Fibroblast of skin of scalp (primary cell): ENCODE measurements at places on chromosomes 7 and 10.

DNA sequence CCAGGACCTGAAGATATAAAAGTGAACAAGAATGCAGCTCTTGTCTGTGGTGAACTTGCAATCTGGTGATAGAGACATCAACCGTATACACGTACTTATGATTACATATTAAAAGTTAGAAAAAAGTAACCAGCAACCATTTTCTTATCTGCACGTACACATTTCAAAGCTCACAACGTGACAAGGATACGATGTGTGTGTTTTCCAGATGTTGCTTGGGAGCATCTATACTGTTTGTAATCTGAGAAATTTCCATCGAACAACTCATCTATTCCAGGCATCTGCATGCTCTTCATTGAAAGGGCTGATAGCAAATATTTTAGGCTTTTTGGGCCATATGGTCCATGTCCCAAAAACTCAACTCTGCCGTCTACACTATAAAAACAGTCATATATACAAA, 23.3 kb downstream of the MALRD1 start:
- no peak for DNase-seq

DNA sequence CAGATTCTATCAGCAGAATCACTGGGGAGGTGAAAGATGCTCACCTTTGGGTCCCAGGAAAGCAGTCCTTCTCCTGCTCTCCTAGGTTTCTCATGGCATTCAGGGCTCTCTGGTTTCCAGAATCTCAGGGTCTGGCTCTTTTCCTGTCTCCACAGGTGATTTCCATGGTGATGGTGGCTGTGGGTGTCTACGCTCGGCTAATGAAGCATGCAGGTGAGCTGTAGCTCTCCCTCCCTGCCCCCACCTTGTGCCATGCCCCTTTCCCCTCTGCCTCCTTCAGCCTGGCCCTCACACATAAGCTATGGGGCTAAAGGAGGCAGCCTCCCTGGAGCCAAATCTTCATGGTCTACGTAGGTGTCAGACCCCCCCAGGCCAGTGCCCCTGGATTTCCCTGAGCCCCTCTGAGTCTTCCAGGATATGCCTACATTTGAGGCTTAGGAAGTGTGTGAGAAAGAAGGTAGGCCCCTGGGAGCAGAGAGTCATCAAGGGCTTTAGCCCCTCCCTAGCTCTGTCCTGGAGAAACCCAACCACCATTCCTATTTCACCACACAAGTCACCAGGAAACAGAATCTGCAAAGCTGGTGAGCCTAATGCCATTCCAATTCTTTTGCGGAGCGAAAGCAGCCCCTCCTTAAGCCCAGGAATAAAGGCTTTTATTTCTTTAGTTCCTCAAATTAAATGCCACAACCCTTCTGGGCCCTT, 17.2 kb downstream of the TSPAN33 start:
- no peak for DNase-seq

GRCh38 chr10:44195112-44196007, 189.5 kb downstream of the CXCL12 start:
- DNase-seq: peak; percentile 96

DNA sequence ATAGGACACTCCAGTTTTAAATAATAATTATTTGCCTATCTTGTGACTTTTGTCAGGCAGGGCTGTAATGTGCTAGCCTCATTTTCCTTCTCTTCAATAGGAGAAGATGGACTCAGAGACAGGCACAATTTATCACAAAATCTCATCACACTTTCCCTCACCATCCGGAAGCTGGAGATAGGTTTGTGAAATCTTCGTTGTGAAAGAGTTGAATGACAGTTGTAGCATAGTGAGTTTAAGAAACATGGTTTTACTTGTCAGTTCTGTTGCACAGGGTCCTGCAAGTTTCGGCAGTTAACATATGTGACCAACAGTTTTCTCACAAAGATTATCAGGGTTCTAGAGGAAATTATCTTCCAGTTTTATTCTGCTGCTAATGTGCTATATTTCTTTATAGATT, 37.7 kb upstream of the MAP3K8 start:
- no peak for DNase-seq

GRCh38 chr7:124155432-124156022, 122.7 kb upstream of the TMEM229A start:
- peak; percentile 13 for DNase-seq

GRCh38 chr10:123391275-123392028, 237.2 kb downstream of the BUB3 start:
- DNase-seq: no peak

- no peak for DNase-seq
These were observed 236.5 kb downstream of the MGMT start for GRCh38 chr10:129703287-129704137.

DNA sequence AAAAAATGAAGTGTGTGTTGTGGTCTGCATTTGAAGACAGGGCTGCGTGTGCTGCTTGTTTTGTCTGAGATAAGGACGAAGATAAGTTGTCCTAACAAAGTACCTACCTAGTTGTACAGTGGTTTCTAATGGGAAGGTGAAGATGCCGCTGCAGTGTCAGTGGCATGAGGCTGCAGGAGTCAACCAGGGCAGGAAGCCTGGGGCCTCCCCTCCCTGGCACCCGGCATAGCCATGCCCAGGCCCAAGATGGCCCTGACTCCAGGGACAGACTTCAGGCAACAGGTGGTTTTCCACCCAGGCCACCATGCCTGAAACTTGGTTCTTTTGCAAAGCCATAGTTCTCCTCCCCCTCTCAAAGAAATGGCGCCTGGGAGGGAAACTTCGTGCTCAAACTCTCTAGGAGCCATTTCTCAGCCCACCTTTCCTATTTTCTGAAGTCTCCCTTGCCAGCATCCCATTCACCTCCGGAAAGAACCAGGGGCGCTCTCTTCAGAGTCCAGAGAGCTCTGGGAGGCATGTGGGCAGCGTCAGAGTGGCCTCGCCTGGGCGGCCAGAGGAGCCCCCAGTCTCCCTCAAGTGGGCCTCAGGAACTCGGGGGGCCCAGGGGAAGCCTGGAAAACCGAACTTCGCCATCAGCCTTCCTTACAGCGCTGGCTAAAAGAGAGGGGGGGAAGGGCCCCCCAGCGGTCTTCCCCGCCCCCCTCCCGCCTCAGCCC, 2.1 kb upstream of the KAT6B start:
- DNase-seq: no peak

- DNase-seq: no peak
These were observed 164.6 kb upstream of the PPP1R3A start for GRCh38 chr7:114083166-114084001.

GRCh38 chr7:99011341-99011705, 132.6 kb downstream of the SMURF1 start:
- no peak for DNase-seq

GRCh38 chr10:110363572-110364411, 59.1 kb upstream of the SMNDC1 start:
- no peak for DNase-seq

DNA sequence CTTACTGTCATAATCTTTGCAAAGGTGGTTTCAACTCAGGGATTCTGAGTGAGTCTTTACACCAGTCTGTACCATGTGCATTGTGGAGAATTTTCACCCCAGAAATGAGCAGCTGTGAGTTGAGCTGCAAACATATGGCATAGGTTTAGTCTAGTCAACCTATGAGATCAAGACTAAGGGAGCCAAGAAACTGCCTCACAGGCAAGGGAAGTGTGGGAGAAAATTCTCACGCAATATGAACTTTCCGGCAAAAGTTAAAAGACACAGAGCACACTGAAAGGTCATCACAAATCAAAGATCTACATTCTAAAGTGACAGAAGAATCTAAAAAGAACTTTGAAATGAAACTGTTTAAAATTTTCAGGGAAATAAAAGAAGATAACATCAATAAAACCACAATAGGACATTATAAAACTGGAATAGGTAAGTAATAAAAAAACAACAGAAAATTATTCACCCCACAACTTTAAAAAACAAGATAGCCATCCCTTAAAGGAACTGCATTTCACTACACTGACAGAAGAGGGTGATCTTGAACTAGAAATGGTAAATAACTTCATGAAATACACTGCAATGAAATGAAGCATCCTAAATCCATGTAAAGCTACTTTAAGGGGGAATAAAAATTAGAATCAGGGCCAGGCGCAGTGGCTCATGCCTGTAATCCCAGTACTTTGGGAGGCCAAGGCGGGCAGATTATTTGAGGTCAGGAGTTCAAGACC, 63.5 kb downstream of the LGI1 start:
- DNase-seq: peak; percentile 36

- no peak for DNase-seq
These were observed 901.2 kb downstream of the KCNMA1 start for GRCh38 chr10:76736392-76736791.

DNA sequence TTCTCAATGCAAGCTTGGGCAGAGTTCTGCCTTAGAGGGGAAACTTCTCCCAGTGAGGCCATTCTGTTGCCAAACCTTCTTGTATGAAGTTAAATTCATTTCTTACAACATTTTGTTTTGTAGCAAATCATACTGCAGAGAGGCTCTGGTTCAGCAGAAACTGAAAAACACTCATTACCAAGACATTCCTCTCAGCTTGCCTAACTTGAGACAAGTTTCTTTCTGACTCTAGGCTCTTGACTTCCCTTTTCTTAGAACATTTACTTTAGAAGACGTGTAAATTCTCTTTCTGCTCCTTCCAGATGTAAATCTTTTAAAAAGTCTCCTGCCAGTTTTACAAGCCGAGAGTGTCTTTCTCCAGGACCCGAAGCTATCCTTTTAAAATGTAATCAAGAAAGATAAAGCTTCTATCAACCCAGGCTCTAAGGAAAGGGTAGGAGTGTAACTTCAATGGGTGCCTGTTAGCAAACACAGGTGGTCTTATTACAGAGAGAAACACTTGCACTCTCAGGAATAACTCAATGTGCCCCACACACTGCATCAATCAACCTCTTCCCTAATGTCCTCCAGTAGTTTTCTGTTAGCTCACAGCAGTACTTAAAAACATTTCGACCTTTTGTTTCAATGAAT, 80.5 kb upstream of the TAS2R16 start:
- no peak for DNase-seq

- DNase-seq: no peak
These were observed 138.3 kb downstream of the LRRN3 start for GRCh38 chr7:111229181-111229740.

DNA sequence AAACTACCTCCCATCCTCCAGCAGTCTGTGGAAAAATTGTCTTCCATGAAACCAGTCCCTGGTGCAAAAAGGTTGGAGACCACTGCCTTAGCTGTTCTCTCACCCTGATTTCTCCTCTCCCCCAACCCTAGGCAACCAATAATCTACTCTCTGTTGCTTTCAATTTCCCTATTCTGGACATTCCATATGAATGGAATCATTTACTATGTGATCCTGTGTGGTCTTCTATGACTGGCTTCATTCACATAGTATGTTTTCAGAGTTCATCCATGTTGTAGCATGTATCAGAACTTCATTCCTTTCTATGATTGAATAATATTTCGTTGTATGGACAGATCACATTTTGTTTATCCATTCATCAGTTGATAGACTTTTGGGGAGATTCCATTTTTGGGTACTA, 38.3 kb upstream of the DLG5 start:
- DNase-seq: peak; percentile 53

DNA sequence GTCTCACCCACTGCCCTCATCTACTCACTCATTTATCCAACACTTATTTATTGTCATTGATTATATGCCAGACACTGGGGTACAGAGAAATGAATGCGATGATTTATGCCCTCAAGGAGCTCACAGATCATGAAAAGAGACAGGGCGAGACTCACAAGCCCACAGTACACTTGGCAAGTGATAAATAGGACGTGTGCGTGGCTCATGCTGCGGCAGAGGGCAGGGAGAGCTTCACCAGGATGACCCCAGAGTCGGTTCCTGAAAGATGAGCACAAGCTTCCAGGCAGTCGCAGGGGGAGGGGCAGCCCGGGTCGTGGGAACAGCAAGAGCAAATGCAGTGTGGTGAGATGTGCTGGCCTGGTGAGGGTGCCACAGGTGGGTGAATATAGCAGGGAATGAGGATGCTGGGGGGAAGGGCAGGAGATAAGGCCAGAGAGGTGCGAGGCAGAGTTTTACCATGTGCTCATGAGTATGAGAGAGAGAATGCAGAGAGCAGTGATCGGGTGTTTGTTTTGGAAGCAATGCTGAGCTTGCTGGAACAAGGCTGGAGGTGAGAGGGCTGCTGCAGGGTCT, 70.9 kb downstream of the ATXN7L1 start:
- no peak for DNase-seq

DNA sequence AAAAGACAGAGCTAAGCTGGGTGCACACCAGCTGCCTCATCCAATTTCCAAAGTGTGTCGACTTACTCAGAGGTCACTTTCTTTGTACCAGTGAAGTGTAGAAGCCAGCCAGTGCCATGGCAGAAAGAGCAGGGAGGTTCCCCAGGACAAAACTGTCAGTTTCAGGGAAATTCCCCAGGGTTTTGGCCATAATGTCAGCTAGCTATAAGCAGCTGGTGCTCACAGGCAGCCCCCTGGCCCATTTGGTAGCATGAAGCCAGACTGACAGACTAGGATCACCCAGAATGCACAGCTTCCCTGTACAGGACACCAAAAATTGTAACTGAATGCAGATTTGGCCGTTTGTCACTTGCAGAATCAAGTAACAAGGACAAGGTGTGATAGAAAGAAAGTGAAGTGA, 28.6 kb downstream of the MRPL32 start:
- DNase-seq: no peak

GRCh38 chr10:33115738-33116719, 158.0 kb upstream of the ITGB1 start:
- peak; percentile 74 for DNase-seq

- DNase-seq: peak; percentile 18
These were observed 102.6 kb upstream of the LYZL1 start for GRCh38 chr10:29186221-29186620.

DNA sequence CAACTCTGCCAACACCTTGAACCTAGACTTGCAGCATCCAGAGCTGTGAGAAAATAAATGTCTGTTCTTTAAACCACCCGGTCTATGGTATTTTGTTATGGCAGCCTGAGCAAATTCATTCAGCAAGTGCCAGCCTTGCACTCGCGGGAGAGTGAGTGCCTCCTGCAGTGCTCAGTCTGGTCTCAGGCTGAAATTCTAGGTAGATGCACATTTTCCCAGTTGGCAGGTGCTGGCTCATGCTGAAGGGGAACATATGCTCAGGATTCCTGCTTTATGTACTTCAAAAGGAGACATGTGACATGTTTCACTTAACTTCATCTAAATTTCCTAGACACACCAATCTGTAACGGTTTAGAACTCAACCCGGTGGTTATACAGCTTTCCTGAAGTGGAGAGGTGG, 170.8 kb downstream of the MGMT start:
- DNase-seq: no peak

GRCh38 chr7:98051118-98051744, 55.4 kb upstream of the LMTK2 start:
- no peak for DNase-seq

GRCh38 chr10:112553315-112553714, 106.3 kb downstream of the VTI1A start:
- no peak for DNase-seq
